Stimulated activated CD8-positive, alpha-beta memory T cell treated with anti-CD3 and anti-CD28 coated beads, Interleukin-15, amount 100 ng/mL, for 48 hours (primary cell): ENCODE measurements at places on chromosomes 5 and 9.

- no peak for DNase-seq
These were observed 60.1 kb upstream of the LMNB1 start for GRCh38 chr5:126716861-126717260.

GRCh38 chr5:148910686-148911361 is 84.4 kb downstream of the ADRB2 start:
- DNase-seq, result no peak

DNA sequence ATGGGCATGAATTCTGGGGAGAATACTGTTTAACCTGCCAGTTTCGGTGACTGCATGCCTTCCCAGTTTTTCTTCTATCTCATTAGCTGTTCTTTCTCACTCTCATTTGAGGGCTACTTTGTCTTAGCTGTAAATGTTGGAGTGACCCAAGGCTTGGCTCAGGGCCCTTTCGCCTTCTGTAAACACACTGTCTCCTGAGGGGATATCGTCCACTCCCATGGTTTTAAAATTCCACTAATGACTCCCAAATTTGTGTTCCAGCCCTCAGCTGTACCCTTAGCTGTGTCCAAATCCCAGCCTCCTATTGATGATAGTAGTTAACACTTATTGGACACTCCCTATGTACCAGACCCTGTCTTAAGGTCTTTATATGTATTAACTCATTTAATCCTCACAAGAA is 14.1 kb upstream of the RNF145 start:
- no peak for DNase-seq

- no peak for DNase-seq
These were observed 22.8 kb downstream of the FPGS start for GRCh38 chr9:127825319-127826051.

DNA sequence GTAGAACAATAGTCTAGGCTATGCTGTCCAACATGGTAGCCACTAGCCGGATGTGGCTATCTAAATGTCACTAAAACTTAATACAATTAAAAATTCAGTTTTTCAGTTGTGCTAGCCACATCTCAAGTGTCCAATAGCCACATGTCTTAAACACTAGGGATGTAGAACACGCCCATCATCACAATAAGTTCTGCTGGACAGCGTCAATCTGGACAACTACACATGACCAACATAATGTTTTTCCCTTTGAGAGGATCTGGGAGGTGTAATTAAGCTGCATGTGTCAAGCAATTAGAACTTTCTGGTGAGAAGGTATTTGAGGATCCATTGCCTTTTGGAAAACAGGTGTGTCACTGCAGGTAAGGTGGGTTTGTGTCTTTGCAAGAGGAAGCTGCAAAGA is 424.6 kb upstream of the WWC1 start:
- DNase-seq, result no peak

- no peak for DNase-seq
These were observed 431.0 kb downstream of the SH3GL2 start for GRCh38 chr9:18009902-18010301.
